Activated CD4-positive, CD25-positive, alpha-beta regulatory T cell treated with anti-CD3 and anti-CD28 coated beads, Interleukin-2, amount 50 U/mL, for 16 hours (primary cell): ENCODE measurements at places on chromosomes 4 and X.

GRCh38 chr4:1043651-1044468 lies 32.4 kb downstream of the FGFRL1 start:
- no peak for DNase-seq

- no peak for DNase-seq
Observed at GRCh38 chrX:530726-531610, 99.6 kb upstream of the SHOX start.

- DNase-seq: no peak
Observed at GRCh38 chr4:169185133-169185956, 85.4 kb downstream of the SH3RF1 start.

- DNase-seq: no peak
Observed at GRCh38 chrX:152813206-152813605, 17.4 kb downstream of the CETN2 start.

- no peak for DNase-seq
Observed at GRCh38 chrX:3567686-3568085, 145.8 kb downstream of the PRKX start.

- DNase-seq: no peak
Observed at GRCh38 chrX:100447655-100448397, 37.8 kb upstream of the PCDH19 start.

GRCh38 chr4:1795299-1796195 lies 2.5 kb downstream of the FGFR3 start:
- DNase-seq: no peak

GRCh38 chr4:184148738-184149637 lies 68.7 kb downstream of the ENPP6 start:
- no peak for DNase-seq

DNA sequence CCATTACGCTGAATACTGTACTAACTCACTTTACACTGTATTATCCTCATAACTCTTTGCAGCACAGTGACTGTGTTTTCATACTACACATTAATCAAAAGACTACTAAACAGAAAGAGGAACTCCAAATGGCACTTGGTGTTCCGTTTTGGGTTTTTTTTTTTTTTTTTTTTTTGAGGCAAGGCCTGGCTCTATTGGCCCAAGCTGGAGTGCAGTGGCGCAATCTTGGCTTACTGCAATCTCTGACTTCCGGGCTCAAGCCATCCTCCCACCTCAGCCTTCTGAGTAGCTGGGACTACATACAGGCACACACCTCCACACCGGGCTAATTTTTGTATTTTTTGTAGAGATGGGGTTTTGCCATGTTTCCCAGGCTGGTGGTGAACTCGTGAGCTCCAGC lies 10.7 kb downstream of the KLHL8 start:
- DNase-seq: no peak

DNA sequence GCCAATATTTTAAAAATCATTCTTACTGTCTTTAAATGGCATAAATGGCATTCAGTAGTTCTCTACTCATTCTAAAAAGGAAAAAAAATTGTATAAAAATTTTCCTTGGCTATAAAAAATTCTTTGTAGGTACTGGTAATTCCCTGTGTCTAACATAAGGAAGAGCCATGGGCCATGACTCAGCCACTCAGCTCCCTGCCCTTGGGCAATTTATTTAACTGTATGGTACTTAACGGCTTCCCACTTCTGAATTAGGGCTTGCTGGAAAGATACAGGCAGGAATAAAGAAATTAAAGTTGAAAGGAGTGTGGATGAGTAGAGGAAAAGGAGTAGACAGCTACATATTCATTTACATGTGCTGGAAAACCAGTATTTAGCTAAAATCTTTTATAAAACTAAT lies 30.6 kb downstream of the ABHD18 start:
- DNase-seq: no peak

DNA sequence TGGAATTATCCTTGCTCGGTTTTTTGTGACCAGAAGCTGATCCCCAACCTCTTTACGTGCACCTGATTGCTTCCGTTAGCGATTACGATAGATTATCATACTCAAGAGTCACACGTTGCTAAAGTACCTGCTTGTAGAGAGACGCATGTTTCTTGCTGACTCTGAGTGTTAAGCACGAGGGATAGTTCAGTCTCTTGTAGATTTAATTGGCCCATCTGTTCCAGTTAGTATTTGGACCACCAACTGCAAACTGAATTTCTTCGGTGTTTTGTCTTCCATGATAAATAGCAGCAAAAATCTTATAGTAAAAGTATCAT lies 516 bp upstream of the COX18 start:
- no peak for DNase-seq

DNA sequence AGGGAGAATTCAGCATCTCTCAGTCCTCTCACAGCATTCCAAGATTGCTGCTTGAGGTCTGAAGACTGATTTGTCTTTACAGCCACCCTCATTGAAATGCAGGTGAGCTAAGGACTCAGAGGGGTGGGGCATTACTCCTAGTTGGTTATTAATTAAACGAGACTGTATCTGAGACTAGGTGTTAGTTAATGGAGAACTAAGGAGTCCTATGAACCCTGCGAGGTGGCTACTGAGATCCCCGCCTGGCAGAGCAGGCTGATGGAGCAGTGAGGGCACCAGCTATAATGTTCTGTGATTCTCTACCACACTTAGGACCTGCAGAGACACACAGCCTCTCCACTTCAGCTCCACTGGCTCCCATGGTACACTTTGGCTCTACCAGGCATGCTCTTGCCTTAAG lies 215.3 kb downstream of the MID1IP1 start:
- no peak for DNase-seq

GRCh38 chr4:78613522-78614321 lies 62.2 kb downstream of the ANXA3 start:
- no peak for DNase-seq

- no peak for DNase-seq
Observed at GRCh38 chr4:45453258-45453853, 670.5 kb downstream of the GABRG1 start.

GRCh38 chrX:13028871-13029636 lies 15.4 kb downstream of the FAM9C start:
- DNase-seq: no peak

- no peak for DNase-seq
Observed at GRCh38 chr4:73446336-73446938, 10.4 kb downstream of the AFP start.

GRCh38 chr4:184375027-184375426 lies 99.3 kb downstream of the IRF2 start:
- no peak for DNase-seq

GRCh38 chrX:133923113-133923512 lies 62.3 kb downstream of the GPC3 start:
- no peak for DNase-seq

DNA sequence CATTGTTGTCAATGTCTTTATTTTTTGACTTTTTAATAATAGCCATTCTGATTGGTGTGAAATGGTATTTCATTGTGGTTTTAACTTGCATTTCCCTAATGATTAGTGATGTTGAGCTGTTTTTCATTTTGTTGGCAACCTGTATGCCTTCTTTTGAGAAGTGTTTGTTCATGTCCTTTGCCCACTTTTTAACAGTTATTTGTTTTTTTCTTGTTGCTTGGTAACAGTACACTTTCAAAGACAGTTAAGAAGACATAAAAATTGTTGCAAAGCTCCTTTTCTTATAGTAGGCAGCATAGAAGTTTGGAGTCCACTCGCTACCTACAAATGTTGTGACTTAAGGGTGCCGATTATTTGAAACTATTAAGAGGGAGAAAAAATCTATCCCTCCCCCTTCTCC lies 48.7 kb upstream of the SLC7A11 start:
- no peak for DNase-seq

- DNase-seq: no peak
Observed at GRCh38 chr4:184849185-184849584, 23.4 kb upstream of the ACSL1 start.

GRCh38 chr4:123042095-123042494 lies 119.7 kb upstream of the NUDT6 start:
- no peak for DNase-seq

- no peak for DNase-seq
Observed at GRCh38 chr4:2259036-2259540, 2.8 kb downstream of the MXD4 start.

GRCh38 chrX:47629419-47630200 lies at the start of gene CFP:
Gene CFP (minus strand): TSS chrX:47629930. CDS start chrX:47629844, 86 bp downstream.
- DNase-seq: no peak

DNA sequence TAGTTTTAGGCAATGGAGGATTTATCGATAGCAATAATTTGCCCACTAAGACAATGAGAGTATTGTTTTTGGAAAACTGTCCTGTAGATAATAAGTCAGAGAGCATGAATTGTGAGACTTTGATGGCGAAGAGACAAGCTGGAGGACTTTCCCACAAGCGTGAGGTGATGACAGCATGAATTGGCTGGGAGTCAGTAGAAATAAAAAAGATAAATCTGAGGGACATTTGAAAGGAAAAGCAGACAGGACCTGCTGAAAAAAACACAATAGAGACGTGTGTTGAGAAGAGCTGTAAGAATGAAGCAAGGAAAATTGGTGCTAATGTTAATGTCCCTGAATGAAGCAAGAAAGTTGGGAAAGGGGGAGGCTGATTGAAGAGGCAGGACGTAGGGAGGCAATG lies 233.5 kb downstream of the DCTD start:
- DNase-seq: no peak

DNA sequence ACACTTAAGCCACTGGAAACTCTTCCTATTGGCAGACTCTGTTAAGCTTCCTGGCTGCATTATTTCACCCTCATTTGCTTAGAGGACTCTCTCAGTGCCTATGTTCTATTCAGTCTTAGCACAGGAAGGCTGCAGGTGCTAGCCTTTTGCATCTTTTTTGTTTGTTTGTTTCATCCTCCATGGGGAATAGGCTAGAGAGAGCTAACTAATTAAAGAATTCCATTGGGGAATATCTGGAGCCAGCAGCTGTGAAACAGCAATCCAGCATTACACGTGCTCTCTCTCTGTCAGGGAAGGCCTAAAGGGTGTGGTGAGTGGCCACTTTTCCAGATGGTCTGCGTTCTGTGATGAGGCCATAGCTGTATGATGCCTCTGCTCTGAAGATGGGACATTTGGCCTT lies 633.6 kb downstream of the SPRY1 start:
- DNase-seq: no peak

- DNase-seq: peak; percentile 20
Observed at GRCh38 chrX:118974088-118974907, at the start of gene LONRF3. Gene LONRF3 (plus strand): TSS chrX:118974618. CDS start chrX:118974781, 163 bp downstream.

DNA sequence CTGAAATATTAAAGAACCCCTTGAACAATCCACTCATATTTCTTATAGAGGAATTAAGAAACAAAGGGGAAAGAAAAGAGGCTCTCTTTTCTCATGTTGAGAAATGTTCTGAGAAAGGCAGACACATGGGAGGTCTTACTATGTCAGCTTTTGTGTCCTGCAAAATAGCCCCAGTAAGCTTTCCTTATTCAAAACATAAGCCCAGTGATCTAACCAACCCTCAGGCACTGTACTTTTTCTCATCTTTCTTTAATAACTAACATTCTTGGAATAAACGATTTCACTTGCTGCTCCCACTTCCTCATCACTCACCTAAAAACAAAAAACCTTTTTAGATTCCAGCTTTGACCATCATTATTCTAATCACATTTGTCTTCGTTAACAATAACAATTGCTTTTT lies 115.9 kb downstream of the GLRA3 start:
- DNase-seq: no peak

DNA sequence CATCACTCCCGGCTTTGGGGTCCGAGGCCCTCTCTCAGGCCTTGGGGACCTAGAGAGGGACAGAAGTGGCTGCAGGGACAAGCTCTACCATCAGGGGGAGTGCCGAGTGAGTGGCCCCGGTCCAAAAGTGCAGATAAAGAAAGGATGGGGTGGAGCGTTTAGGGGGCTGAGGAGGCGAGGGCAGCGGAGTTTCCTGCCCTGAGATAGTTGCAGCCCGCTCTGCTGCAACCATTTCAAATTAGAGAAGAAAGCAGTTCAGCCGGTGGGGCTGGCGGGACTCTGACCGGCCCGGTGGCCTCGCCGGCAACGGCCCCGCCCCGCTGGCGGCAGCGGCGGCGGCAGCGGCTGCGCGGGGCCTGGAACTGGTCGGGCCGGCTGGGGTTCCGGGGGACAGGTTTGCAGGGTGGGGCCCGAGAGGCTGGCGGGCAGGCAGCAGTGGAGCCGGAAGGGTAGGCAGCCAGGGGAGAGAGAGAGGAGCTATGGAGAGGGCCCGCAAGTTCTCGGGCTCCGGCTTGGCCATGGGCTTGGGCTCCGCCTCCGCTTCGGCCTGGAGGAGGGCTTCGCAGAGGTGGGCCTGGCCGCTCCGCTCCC lies 7.6 kb downstream of the DLG3 start:
- DNase-seq: no peak

DNA sequence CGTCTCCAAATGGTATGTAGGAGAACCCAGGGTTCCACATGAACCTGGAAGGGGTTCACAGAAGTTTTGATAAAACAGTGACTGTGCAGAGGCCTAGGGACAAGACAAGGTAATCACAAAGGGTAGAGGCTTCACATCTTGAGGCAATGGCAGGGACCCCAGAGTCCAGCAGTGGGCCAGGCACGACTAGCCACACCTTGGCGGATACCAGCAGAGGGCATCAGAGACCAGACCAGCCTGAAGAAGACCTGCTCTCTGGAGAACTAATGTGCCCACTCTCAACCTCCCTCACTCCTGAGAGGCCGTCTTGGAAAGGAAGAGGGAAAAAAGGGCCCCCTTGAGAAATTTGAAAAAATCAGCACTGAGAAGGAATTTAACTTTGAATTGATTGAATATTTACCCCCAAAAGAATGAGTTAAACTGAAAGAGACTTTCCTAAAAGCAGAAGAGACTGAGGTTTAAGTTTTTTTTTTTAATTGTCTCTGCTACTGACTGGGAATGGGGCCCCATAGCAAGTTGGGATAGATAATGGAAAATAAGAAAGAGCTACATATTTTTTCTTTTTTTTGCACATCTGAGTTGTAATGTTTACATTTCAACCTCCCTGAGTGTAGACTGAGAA lies 243.8 kb upstream of the JADE1 start:
- DNase-seq: no peak

DNA sequence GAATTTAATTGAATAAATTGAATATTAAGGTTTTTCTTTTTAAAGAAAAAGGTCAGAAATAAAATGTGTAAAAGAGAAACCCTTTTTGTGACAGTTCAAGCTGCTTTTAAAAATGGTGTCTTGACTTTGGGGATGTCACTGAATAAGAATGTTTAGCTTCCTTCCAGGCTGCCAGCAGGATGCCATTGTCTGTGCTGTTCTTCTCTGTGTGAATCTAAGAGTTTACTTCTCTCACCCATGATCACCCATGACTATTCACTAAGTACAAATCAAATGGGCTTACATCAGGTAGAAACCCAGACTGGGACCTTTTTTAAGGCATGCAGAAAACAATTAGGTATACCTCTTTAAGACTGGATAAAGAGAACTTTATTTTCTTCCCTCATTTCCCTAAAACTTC lies 115.3 kb downstream of the DACH2 start:
- no peak for DNase-seq
